ENCODE measurements at places on chromosomes 5 and 9. TPM values are rescaled to one million over a fixed set of nuclear protein-coding genes. Genes with fewer than 3 reads are reported as not detected.

INSYN2B gene
- total RNA-seq = 3.1 TPM

GRM6 gene
- total RNA-seq = not detected

CDC20B gene
- not detected for total RNA-seq

SPINK1 gene
- not detected for total RNA-seq

- DNase-seq = peak; percentile 88
Measured at GRCh38 chr9:87792831-87793288, 66.9 kb downstream of the CTSL start.

DNA sequence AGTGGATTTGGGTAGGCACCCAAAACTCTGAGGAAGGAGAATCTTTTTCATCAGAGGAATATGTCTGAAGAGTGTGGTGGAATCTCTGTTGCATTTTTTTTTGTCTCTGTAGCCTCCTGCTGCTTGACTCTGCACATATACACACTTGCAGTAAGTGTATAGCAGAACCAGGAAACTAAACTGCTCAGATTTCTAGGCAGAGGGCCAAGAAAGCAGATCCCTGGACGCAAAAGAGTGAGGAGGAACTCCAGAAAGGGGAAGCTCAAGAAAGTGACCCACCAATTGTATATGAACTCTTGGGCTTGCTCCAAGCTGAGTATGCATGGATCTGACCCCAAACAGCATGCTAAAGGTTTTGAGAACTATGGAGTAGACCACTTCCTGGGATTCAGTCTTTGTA lies 181.8 kb downstream of the GADD45G start:
- DNase-seq = no peak

GRCh38 chr9:114122136-114123027 lies 23.3 kb upstream of the KIF12 start:
- DNase-seq = no peak

DNA sequence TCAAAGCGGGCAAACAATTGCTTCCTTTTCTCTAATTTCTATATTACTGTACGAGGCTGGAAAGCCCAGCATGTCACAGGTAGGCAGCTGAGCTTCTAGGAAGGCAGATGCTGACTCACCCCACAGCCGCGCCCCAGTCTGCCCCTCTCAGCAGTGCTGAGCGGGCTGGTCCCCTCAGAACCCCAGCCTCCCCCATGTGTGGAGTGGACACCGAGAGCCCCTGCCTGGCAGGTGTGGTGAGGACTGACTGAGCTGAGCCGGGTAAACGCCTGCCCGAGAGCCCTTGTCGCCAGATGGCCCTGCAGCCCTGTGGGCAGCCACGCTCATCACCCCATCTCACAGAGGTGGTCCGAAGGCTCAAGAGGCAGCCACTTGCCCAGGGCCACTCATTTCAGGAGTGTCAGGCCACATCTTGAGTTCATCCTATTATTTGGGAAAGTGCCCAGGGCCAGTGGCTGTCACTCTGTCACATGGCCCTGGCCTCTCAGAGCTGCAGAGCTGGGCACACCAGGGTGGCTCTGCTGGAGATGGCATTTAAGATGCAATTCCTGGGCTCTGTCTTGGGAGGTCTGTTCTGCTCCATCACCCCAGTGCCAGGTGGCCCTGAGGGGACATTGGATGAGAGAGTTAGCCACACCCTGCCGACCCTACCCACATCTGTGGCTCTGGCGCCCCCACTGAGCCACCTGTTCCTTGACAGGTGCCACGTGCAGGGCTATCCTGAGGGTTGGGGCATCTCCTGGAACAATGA lies 12.4 kb downstream of the CARD19 start:
- no peak for DNase-seq
